Body of pancreas (tissue), 4 donors: ENCODE measurements at places on chromosomes 7 and 10.

- DNase-seq = no peak
Observed at GRCh38 chr10:48383393-48383792, 76.9 kb downstream of the MAPK8 start.

GRCh38 chr7:341841-342638 is 52.1 kb downstream of the FOXL3 start:
- peak; percentile 99 for DNase-seq

- DNase-seq = no peak
Observed at GRCh38 chr10:96622013-96622787, 35.4 kb upstream of the TM9SF3 start.

DNA sequence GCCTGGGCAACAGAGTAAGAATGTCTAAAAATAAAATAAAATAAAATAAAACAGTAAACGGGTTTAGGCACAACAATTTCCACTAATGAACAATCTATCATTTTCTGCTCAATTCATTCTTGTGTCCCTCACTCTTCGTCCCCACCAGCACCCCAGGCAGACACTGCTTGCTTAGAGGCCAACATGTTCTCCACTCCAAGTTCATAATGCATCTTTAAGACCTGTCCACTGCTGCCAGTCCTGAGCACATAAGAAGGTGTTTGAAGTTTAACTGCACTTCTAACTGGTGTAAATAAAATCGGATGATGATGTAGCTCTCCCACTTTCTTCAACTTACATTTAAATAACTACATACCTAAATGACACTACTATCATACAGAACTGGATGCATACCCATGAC is 13.2 kb downstream of the PDLIM1 start:
- no peak for DNase-seq

GRCh38 chr7:49333180-49333881 is 409.0 kb downstream of the CDC14C start:
- no peak for DNase-seq

GRCh38 chr10:23694921-23695824 is 256.3 kb downstream of the OTUD1 start:
- no peak for DNase-seq

GRCh38 chr10:122565766-122566206 is 5.2 kb downstream of the DMBT1 start:
- peak; percentile 79 for DNase-seq

GRCh38 chr10:111082102-111082975 is 5.5 kb downstream of the ADRA2A start:
- DNase-seq = no peak

GRCh38 chr7:38283809-38284208 is 10.4 kb upstream of the TARP start:
- DNase-seq = no peak

DNA sequence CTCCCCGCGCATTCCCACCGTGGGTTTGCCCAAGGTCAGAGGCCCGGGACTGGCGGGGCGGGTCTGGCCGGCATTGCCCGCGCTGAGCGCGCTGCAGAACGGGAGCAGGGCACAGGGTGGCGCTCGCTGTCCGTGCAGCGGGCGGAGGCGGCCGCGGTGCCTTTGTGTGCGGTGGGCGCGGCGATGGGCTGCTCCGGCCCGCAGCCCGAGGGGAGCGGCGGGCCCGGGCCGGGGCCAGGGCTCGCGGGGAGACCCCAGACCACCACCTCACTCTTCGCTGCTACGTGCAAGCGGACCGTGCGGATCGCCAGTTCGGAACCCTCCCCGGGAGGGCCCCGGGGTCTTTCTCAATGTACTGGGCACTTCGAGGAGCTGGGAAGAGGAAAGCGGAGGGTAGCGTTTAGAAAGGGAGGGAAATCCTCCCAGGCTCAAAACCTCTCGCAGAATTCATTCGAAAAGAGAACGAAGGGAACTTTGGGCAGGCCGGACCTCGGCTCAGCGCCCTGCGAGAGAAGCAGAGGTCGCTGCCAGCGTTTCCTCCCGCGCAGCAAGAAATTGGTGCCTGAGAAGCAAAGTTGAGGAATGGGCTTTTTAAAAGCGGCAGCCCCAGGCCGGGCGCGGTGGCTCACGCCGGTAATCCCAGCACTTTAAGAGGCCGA is 8.5 kb downstream of the SP8 start:
- peak; percentile 46 for DNase-seq

DNA sequence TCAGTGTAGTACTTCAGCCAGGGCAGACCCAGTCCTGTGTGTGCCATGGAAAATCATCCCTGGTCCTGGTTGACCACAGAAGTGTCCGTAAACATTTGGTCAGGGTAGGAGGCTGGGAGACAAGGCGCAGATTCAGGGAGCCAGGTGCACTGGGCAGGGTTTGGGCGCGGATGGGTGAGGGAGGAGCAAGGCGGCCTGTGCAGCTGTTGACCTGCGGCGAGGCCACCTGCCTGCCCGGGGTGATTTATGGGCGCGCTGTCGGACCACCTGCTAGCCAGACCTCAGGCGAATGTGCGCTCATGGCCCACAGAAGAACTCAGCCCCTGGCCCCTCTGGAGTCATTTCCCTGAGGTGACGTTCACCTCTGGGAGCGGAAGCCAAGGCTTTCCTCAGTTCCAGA is 6.6 kb downstream of the SFRP5 start:
- no peak for DNase-seq

DNA sequence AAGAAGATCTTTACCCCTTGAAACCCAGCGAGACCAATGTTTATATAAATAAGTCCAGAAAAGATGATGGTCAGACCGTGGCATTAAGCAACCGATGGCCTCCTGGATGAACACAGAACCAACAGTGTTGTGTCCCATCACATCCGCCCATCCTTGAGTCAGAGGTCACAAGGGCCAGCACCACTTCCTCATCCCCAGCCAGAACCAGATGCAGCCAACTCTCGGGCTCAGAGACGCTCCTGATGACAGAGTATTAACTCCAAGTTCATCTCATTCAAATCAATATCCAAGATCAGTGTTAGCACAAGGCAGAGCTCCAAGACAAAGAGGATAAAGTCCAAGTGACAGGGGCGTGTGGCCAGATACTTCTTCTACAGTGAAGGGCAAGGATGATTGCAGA is 63.5 kb downstream of the FAM53B start:
- no peak for DNase-seq

- no peak for DNase-seq
Observed at GRCh38 chr7:140232957-140233917, 56.5 kb upstream of the KDM7A start.

DNA sequence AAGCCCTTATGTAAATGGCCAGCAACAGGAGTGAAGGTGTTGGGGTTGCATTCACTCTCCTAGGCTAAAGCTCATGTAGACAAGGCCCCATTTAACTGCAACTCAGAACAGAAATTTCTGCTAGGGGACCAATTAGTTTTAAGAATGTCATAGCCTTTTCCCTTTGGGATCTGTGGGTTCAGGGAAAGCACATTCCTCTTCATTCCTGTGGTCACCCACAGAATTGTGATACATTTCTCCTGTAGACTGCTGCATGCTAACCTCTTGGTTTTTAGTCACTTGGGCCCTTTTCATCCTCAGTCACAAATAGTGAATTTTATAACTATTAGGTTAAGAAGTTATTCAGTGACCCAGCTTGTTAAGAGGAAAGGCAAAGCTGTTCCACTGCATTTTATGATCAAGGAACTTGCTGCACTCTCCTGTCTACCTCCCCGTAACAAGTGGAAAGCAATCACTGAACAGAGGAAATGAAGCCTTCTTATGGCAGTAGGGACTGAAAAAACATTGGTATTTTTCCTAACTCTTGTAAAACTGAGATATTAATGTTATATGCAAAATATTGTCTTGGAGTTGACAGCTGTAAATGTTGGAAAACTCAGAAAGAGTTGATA is 124.9 kb downstream of the SND1 start:
- DNase-seq = no peak

DNA sequence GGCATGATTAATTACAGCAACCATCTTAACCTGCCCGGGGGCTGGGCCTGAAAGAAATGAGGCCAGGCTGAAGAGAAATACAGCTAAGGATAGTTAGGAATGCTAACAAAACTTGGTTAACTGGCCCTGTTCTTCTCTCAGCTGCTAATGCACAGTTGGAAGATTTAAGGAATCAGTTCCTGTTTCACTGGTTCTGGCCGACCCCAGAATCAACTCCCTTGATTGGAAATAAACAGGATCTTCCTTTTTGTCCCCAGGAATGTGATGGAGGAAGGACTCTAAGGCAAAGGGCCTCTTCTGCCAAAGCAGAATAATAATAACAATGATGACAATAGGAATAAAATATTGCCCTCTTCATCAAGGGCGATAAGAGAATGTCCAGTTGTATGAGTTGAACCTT is 3.5 kb upstream of the LRMDA start:
- no peak for DNase-seq

DNA sequence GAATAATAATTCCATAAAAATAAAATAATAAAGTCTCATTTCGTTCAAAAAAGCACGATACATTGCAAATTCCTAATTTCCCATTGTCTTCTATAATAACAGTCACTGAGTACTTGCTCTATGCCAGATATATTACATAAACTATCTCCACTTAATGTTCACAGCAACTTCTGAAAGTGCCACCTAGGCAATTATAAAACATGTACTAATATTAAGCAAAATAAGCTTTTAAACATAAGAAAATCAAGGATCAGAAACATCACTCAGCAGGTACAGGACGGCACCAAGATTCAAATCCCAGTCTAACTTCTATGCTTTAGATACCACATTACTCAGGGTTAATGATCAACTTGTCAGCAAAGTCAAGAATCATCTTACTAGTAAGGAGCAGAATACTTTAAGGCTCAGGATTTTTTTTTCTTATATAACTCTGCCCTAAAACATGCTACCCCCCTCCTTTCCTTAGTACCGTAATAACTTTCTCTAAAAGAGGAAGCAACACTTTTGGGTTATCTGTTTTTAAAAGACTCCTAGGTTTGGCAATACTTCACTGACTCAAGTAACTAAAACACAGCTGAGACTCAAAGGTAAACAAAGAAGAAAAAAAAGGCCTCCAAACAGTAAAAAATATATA is 51.3 kb downstream of the USP6NL start:
- DNase-seq = no peak

DNA sequence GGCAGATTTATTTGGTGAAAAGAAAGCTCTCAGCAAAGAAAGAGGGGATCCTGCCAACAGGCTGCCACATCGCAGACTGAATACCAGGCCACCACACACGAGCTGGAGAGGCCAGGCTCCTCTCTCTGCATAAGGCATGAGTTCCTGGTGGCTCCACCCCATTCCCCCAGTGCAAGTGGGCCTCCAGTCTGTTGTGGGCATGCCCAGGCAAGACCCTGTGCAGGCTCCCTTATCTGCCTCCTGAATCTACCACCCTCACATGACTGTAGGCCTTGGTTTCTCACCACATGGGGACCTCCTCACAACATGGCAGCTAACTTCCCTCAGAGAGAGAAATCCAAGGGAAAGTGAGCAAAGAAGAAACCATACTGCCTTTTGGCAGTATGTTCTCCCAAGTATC is 26.7 kb upstream of the CUL1 start:
- DNase-seq = no peak

DNA sequence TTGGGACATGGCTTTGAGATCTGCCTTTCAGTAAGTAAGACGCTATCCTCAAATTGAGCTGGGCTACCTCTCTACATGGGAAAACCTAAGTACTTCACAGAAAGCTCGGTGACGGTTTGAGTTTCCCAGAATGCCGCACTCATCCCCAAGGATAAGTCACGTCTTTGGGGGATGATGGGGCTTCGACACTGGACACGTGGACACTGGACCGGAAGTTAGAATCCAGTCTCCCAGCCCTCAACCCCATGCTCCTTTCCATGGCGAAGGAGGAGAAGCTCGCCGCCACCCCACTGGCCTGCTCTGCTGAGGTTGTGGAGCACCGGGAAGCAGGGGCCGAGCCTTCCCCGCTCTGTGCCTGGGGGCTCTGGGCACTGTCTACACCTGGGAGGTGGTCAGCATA is 27.5 kb downstream of the PTPRE start:
- DNase-seq = no peak

DNA sequence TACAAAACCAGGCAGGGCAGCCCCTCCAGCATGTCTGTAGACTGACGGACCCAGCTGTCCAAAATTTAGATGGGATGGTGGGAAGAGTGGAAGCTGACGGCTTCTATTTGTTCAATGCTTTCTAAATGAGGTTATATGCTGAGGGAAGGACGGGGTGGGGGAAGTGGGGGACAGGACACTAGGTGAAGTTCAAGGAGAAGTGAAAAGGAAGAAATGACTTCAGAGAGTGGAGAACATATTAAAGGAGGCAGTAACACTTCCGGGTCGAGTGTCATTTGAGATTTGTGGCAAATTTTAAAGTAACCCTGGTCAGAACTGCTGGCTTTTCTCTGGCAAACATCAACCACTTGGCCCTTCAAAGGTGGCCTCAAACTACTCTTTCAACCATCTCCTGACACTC is 9.4 kb downstream of the PIP4K2A start:
- no peak for DNase-seq

- DNase-seq = no peak
Observed at GRCh38 chr10:43815181-43815885, 166.7 kb upstream of the ZNF32 start.

DNA sequence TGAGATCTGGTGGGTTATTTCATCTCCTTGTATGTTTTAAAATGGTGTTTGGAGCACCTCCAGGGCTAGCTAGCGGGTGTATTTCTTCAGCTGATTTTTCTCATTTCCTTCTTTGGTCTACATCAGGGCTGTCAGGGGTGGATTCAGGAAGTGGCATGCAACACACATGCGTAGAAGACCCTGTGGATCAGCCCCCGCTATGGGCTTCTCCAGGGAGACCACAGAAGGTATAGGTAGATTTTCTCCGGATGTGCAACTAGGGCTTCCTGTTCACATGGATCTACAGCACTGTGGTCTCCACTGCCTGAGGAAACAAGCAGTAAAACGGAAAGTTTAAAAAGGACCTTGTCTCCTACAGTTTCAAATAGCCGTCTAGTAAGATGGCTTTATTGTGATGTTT is 10.4 kb downstream of the NUB1 start:
- no peak for DNase-seq

- no peak for DNase-seq
Observed at GRCh38 chr10:116270771-116271592, 2.0 kb downstream of the GFRA1 start.

- DNase-seq = no peak
Observed at GRCh38 chr7:30567081-30567480, 27.6 kb upstream of the GARS1 start.

GRCh38 chr10:30392564-30392990 is 41.4 kb upstream of the MAP3K8 start:
- peak; percentile 74 for DNase-seq

- DNase-seq = no peak
Observed at GRCh38 chr7:25029075-25029474, 49.1 kb upstream of the OSBPL3 start.

DNA sequence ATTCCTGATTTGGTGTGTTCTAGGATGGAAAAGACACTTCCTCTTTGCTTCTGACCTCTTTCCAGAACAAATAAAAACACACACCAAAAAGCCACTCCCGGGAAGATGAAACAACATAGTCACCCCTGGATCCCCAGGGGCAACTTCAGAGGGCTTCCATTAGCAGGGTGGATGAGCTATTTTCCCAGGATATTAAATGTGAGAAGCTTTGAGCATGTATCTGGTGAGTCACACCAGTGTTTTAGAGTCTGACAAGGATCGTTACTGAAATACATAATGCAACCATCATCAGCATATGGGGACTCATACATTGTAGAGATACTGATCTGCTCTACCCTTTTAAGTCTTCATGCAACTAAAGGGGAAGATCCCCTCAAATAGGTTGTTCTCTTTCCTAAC is 115.5 kb upstream of the ZNF438 start:
- no peak for DNase-seq

- no peak for DNase-seq
Observed at GRCh38 chr7:20228654-20229053, 11.5 kb upstream of the MACC1 start.
